ENCODE measurements at places on chromosomes 5 and 9.

GRCh38 chr5:95803271-95804148, 19.0 kb downstream of the GLRX start:
- DNase-seq: peak; percentile 84

- DNase-seq: no peak
These were observed 12.2 kb downstream of the ERGIC1 start for GRCh38 chr5:172846249-172846648.

DNA sequence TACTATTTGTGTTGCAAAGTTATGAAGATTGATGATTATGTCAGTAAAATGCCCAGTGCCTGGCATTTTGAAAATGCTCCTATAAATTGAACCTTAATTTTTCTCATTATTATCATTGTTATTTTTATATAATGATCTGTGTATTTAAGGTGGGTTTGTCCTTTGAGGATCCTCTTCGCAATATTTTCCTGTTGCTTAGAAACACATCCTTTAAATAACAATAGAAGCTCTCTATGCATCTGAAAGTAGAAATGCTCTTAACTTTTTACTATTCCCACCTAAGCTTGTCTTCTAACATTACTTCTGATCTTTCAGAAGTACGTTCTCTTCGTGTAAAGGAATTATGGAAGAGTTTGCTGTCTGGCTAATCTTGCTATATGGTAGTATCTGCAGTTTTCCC, 214.7 kb upstream of the TLX3 start:
- no peak for DNase-seq

DNA sequence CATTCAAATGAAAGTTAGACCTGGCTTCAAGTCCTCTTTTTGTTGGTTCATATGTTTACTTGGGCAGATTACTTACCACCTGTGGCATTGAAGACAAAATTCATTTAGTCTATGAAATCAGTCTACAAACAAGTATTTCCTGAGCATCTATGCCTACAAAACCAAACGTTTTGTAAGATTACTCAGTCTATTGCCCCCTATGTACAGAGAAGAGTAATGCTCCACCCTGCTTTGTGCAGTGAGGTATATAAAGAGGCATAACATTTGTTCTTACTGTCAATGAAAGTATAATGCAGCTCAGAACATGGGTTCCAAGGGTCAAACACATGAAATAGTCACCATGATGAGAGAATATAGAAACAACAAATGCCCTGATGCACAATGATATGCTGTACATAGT, 580.7 kb downstream of the KIF4B start:
- no peak for DNase-seq
